ENCODE measurements at places on chromosomes 2 and 18.

DNA sequence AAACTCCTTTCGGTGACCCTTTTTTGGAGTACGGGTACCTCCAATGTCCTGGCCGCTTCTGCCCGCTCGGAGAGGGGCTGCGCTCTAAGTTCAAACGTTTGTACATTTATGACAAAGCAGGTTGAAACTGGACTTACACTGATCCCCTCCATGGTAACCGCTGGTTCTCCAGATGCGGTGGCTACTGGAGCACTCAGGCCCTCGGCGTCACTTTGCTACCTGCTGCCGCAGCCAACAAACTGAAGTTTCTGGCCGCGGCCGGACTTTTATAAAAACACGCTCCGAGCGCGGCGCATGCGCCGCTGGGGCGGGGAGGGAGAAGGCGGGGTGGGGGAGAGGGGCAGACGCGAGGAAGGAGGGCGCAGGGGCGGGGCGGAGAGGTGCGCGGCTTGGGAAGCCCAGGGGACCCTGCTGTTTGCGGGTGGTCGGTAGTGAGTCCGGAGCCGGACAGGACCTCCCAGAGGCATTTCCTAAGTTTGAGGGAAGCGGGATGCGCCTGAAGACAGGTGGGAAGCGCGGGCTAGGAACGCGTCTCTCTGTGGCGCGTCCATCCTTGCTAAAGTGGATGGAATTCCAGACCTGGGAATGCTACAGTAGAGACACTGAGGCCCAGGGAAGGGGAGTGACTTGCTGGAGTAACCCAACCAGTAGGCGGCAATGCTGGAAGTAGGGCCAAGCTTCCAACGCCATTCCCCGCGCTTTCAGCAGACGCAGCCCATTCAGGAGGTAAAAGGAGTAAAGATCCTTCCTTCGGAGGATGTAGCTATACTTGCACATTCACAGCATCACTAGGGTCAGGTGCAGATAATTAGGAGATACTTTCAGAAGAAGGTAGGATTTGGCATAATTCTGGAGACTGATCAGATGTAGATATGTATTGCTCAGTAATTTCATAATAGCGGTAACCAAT lies at the start of gene CXCR4:
TSS of gene CXCR4 (minus strand) at position 241 of the 910 bp plus-strand sequence. CDS start at position 152, 89 bp downstream.
- peak; percentile 84 for DNase-seq

- no peak for DNase-seq
Measured at GRCh38 chr2:168970711-168971233, 60.4 kb downstream of the ABCB11 start.

GRCh38 chr2:235008584-235009044 lies 56.8 kb downstream of the SH3BP4 start:
- DNase-seq = no peak

DNA sequence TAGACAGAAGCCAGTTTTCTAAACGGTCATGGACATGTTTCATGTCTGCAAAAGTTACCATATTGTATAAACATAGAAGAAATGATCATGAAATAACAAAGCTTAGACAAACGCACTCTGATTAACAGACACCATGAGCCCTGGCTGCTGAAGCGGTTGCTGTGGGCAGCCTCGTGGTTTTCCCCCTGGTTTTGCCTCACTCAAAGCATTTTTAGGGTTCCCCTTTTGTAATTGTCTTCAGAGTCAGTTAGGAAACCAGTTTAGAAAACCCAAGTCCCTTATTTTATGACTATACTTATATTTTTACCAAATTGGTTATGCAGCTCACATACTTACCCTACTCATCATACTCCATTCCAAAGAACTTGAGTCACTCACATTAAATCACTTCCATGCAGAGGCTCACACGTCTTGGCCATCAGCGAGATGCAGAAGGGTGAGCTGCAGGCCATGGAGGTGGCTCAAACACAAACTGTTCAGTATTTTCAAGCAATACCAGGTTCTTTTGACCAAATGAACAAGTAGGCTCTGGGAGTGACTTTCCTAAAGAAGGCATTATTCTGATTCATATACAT lies 105.6 kb upstream of the SALL3 start:
- peak; percentile 5 for DNase-seq

GRCh38 chr2:141641462-141641861 lies 489.4 kb downstream of the LRP1B start:
- DNase-seq = no peak

- no peak for DNase-seq
Measured at GRCh38 chr2:222576171-222577081, 79.5 kb downstream of the FARSB start.

DNA sequence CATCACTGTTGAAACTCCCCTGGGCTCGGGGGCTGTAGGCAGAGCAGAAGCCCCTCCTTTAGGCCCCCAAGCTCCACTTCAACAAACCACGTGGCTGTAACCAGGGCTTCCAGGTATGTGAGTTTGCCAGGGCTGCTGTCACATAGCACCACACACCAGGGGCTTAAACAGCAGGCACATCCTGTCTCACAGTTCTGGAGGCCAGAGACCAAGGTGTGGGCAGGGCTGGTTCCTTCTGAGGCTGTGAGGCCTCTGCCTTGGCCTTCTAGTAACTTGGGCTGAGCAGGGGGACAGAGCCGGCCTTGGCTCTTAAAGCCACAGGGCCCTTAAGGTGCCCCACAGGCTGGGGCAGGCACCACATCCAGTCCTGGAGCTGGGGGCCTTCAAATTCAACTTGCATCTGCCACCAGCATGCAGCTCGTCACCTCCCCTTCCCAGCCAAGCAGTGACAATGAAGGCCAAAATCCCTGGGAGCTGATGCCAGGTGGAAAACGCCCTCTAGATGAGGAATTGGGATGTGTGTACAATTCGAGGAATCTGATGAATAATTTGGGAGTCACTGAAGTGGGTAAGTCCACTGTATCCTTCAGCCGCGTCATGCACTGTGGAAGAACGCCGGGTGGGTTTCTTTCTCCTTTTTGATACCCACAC lies 104.2 kb upstream of the ODC1 start:
- no peak for DNase-seq

- no peak for DNase-seq
Measured at GRCh38 chr2:151379169-151379568, 21.8 kb downstream of the TNFAIP6 start.

Data from D341Med (cell line).